Activated naive CD4-positive, alpha-beta T cell treated with anti-CD3 and anti-CD28 coated beads, Interleukin-2, amount 50 U/mL, for 16 hours (primary cell): ENCODE measurements at places on chromosomes 4 and X.

DNA sequence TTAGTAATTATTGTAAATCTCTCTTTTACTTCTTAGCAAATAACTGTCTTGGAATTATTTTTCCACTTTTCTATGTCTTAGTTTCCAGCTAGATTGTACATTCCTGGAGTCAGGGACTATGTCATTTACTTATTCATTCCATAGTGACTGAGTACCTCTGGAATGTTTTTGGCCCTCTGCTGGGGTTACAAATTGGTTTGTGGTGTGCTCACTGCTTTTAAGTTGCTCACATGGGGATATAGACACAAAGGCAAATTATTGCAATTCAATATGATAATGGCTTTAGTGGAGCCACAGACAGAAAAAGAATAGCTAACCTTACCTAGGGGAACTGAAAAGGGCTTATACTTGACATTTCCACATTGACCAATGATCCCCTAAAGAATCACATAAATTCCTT is 63.7 kb upstream of the PDGFRA start:
- DNase-seq, result no peak

DNA sequence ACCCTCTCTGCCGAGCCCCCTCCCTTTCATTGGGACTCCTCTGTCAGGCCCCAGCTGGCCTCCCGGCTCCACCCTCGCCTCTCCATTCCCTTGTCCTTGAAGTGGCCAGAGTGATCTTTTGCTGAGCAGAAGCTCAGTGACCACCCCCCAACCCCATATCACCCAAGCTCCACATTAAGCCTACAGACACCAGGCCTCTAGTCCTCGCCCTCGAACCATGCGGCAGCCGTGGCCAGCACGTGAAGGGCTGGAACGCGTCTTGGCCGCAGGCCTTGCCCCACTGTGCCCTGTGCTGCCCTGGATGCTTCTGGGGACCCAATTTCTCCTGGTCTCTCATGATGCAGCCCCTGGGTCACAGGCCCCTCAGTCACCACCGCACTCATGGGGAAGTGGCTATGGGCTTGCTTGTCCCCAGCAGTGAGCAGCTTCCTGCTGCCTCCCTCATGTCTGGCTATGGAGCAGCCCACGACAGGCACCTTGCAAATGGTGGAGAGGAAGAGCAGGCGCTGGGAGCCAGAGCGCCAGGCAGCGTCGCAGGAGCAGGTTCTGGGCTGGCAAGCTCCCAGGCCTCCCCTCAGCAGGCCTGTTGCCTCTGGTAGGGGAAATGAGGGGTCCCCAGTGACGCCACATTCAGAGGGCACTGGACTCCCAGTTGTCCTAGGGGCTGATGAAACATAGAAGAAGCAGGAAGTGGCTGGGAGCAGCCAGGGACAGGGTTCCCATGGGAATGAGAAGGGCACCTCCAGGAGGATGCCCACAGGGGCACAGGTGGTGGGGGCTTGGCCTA is 757 bp upstream of the SRPK3 start:
- no peak for DNase-seq

- no peak for DNase-seq
Observed at GRCh38 chr4:44462259-44462658, 13.7 kb upstream of the KCTD8 start.

- no peak for DNase-seq
Observed at GRCh38 chrX:119941336-119941735, 2.2 kb downstream of the NKAP start.

DNA sequence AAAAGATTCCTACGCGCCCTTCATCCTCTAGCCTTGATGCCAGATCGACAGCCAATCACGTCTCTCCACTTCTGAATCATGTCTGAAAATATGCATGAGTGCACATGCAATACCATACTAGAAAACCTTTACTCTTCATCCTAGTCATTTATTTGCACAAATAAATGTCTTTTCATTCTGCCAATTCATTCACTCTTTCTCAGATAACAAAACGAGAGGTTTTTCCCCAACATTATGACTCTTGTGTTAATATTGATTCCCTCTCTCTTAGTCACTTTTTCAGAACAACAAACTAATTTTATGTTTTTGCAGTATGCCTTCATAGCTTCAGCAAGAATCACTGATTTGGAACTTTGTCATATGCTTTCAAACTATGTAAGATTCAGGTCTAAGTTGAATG is 549.4 kb upstream of the GALNT7 start:
- DNase-seq, result no peak

- peak; percentile 32 for DNase-seq
Observed at GRCh38 chr4:76897536-76898384, at the start of gene SOWAHB. SOWAHB (minus strand) TSS chr4:76898144; CDS start chr4:76897849, 295 bp downstream.

GRCh38 chrX:16897445-16897844 is 27.3 kb upstream of the RBBP7 start:
- DNase-seq, result no peak

DNA sequence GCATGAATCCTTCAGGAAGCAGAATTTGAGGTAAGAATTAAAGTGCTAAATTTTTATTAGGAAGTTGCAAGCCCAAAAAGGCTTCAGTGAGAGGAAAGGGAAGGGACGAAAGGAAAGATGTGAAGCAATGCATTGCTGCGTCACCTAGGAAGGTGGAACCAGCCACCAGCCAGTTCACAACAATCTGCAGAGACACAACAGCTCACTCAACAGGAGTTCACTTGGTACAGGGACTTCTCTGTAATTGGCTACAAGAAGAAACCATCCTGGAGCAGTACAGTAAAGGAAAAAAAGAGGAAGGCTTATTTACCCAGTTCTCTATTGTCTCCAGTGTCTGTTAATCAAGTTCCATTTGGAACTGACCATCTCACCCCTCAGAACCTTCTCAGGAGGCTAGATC is 157.6 kb downstream of the HNRNPD start:
- DNase-seq, result no peak

GRCh38 chr4:40940756-40941155 is 191.0 kb downstream of the NSUN7 start:
- DNase-seq, result no peak

GRCh38 chr4:37243051-37243450 is 1.5 kb upstream of the NWD2 start:
- DNase-seq, result no peak

DNA sequence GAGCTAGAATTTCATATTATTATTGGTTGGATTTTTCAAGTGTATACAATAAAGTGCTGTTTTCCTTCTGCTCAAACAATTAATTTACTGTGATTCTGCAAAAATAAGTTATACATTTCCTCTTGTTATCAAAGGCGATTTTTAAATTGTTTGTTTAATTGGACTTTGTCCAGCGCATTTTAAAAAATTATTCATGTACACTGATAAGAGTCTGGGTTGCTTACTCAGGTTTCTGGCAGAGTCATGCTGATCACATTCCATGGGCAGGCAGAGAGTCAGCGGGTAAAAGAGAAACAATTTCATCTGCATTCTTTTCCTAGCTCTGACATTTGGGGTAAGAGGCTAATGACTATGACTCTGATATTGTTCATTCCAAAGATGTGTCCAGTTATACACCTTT is 8.9 kb downstream of the FAT4 start:
- no peak for DNase-seq

DNA sequence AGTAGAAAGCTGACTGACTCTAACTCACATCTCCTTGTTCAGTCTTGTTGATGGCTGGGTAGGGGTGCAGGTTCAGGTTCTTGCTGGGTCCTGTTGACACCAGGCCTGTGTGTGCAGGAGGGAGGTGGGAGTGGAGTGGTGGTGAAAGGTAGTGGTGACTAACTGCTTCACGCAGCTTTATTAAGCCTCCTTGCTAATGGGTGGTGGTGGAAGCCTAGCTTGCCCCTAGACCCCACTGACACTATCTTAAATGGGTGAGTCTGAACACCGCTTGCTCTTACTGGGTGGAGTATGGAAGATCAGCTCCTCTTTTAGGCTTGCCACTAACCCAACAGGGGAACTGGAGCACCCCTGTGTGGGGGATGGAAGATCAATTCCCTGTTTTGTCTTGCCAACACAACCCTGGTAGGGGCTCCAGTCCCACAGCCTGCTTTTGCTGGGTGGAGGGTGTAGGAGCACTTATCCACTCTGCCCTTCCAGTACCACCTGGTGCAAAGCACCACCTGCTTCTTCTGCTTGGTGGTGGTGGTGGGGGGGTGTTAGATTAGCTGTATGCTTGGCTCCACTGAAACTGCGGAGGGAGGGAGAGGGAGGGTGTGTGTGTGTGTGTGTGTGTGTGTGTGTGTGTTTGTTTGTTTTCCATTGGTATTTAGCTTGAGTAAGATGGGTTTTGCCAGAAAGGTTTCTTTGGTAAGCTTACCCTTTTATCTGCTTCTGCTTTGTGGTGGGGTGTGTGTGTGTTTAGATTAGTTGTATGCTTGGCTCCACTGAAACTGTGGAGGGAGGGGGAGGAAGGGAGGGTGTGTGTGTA is 25.6 kb downstream of the KDM6A start:
- DNase-seq, result no peak

DNA sequence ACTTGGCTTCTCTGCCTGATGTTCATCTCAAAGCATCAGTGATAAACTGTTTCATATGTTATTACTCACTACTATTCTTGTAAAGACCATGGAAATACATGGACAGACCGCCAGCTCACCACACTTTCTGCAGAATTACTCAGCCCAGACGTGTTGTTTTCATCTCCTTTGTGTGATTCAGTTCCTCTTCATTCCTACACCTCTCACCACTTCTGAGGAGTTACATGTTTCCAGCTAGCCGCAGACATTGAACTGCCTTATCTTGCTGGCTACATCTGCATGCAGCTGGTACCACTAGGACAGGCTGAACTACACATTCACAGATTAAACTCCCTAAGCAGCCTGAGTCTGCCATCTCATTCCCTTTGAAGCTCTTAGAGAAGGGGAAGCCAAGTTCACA is 443.2 kb upstream of the FGF16 start:
- DNase-seq, result peak; percentile 17

DNA sequence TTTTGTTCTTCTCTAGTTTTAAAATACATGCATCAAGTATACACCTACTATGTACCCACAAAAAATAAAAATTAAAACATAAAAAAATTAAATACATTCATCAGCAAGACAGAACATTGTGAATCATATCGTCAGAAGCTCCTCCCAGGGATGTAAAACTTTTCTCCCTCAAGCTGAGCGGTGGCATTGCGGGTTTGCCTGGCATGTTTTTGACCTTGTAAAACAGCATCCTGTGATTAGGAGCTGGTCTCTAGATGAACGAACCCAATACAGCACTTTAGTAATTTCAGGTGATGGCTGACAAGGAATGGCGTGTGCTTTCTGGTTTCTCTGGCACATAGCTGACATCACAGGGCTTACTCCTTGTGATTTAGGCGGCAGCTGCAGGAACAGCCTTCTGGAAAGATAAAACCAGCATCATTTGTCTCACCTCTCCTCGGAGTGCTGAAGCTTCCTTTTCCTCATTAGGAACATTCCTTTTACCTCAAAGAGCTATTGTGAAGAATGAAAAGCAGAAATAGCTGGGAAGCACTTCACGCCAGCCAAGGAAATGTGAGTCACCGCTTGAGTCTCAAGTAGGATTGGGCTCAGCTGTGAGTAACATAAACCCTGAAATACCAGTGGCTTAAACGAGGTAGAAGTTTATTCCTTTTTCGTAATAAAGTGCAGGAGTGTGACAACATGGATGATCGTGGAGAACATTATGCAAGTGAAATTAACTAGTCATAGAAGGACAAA is 44.3 kb downstream of the NYX start:
- no peak for DNase-seq

DNA sequence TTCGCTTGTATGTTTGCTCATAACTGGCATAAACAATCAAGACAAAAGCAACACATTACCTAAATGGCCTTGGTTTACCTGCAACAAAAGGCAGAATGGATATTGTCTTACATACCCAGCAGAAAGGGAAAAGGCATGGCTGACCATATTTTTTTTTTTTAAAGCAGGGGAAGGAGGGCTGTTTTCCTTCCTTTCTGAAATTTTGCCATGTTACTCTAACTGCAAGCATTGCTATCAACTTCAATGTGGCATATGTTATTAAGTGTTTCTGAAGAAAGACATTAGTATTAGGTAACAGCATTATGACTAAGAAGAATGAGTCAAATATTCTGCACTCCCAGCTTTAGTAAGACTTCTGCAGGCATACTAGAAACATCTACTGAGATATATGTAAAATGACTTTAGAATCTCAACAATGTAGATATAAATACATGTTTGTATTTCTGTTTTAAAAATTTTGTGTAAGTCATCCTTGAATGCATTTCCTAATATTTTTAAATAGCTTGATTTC is 512.6 kb upstream of the FAM241A start:
- DNase-seq, result no peak

DNA sequence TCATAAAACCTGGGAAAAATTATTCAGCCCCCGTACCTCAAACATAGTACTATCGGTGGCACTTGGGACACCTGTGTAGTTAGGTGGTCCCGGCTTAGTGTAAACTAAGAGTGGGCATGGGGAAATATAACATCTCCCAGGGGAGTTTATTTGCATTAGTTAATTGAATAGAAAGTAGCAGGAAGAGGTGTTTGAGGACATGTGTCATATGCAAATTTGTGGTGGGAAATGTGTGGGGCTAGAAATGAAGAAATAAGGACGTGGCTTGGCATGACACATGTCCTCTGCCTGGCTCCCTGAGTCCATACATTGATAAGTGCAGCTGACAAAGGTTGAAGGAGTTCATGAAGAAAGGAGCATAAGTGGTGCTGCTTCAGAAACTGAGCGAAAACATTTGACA is 483.6 kb downstream of the SH2D1A start:
- no peak for DNase-seq

GRCh38 chrX:13256603-13257002 is 63.2 kb downstream of the ATXN3L start:
- no peak for DNase-seq

DNA sequence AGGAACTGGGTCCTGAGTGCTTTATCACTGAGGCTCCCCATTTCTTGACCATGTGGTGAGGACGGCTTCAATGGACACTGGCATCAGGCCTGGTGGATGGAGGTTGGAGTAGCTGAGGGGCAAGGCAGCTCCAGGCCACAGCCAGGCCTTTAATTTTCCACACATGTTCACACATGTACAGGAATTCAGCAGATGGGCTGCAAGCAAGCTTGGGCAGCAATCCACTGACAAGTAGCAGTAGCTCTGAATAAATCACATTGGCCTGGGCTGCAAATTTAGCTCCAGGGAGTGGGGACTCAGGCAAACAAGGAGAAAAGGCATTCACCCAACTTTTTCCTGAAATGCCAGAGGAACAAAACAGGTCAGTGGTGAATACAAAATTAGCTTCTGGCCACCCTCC is 107.8 kb upstream of the SCML1 start:
- no peak for DNase-seq
